ENCODE measurements at places on chromosomes 12 and 14.

DNA sequence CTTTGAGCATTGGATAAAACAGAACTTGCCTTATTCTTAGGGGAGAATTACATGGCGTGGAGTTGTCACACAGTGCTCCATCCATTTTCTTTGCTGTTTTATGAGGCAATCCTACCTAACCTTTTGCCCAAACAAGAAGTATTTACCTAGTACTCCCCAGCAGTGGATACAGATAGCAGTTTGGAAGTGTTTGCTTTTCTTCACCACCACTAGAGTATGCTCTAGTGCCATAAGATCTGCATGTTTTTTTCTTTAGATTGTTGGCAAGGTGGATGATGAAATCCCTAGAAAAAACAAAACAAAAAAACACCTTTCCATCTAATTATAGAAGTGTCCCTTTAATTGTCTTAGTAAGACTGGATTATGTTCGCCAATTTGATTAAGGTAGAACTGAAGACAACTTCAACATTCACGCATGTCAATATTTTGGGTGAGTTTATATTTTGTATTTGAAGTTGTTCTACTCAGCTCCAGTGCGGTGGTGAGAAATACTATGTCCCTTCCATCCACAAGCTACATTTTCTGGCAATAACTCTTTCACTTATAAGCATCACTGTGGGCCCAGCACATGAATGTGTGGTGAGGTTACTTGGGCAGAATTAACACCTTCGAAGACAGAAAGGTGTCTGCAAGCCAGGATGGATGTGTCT lies 23.6 kb upstream of the TMEM260 start:
- DNase-seq: no peak

- no peak for DNase-seq
Measured at GRCh38 chr14:49997991-49998390, 105.1 kb downstream of the ARF6 start.

GRCh38 chr14:104023325-104024055 lies 62.0 kb upstream of the ASPG start:
- no peak for DNase-seq

DNA sequence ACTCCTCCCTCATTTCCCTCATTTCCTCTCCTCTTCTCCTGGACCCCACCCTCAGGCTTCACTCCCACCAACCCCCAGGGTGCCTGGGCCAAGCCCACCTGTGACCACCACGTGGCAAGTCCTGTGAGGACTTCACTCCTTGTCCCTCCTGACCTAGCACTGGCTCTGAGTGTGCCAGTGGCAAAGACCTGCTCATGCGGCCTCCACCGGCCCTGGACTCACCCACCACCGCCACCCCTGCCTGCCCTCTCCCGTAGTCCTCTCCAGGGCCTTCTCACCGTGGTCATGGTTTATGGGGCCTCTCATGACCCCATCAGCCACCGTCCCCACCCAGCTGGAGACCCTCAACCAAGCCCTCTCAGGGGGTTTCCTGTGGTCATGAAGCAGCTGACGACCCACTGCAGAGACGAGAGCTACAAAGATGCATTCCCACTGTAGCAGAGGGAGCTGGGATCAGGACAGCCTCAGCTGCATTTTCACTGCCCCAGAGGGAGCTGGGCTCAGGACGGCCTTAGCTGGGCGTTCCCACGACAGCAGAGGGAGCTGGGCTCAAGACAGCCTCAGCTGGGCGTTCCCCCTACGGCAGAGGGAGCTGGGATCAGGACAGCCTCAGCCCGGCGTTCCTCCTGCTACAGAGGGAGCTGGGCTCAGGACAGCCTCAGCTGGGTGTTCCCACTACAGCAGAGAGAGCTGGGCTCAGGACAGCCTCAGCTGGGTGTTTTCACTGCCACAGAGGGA lies 3.2 kb upstream of the C14orf180 start:
- no peak for DNase-seq

DNA sequence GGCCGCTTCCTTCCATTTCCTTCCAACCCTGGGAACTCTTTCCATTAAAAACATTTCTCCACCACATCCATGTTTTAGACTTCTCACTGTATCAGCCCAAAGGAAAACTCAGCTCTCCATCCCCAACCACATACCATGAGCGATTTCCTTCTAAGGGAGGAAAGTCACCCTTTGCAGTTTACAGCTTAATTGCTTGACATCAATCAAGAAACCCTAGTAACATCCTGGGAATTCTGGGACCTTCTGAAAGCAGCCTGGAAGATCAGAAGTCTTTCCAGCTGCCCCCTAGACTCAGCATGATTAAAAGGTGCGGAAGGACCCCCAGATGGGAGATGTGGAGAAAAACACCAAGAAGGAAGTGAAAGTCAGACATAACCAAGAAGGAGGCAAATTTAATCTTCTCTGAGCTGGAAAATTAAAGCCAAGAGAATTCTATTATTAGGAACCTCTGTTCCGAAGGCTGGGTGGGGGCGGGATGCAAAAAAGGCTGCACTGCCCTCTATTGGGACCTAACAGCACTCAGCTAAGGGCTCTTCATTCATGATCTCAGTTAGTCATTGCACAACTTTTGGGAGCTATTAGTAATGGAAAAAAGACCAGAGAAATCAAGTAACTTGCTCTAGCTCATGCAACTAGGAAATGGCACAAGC lies 73.3 kb upstream of the PLXNC1 start:
- no peak for DNase-seq

- no peak for DNase-seq
Measured at GRCh38 chr12:47387994-47388393, 308.2 kb upstream of the AMIGO2 start.

GRCh38 chr12:67068204-67068731 lies 200.9 kb upstream of the CAND1 start:
- DNase-seq: no peak

DNA sequence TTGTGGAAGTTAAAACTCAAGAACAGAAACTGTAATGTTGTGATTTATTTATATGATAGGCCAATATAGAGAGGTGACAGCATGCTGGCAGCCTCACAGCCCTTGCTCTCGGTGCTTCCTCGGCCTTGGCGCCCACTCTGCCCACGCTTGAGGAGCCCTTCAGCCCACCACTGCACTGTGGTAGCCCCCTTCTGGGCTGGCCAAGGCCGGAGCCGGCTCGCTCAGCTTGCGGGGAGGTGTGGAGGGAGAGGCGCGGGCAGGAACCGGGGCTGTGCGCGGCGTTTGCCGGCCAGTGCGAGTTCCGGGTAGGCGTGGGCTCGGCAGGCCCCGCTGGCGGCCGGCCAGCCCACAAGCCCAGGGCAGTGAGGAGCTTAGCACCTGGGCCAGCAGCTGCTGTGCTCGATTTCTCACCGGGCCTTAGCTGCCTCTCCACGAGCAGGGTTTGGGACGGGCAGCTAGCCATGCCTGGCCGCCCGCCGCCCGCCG lies 65.8 kb upstream of the SLC8A3 start:
- DNase-seq: no peak

- no peak for DNase-seq
Measured at GRCh38 chr14:61308198-61308597, 13.2 kb upstream of the PRKCH start.

DNA sequence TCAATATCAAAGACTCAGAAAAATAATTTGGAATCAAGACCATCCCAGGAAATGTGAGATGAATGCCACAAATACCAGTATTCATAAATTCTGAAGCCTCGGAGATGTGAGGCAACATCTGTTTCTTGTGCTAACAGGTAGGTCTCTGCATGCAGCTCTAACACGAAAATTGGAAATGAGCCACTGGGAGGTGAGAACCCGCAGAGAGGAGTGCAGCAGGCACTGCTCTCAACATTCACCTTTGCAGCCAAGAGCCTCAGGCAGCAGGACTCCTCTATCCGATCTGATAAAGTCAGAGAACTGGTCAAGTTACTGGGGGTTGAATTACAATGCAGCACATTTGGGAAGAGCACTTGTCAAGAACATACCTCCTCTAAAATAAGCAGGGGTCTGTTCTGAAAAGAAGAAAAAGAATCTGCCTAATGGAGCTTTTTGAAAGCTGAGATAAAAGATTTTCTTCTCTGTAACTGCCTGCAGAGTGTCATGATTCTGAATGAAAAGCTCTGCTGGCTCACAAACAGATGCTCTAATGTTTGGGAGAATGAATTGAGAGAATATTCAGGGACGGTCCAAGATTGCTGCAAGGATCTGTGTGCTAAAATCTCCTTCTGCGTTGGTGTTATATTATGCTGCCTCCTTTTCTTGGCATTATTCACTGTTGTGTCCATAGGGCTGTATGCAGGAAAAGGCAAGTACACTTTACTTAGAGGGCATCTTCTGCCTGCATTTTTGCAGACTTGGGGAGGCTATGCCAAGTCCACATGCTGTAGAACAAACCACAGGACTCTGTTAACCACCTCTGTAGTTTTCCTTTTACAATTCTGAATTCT lies 209.6 kb upstream of the KRR1 start:
- no peak for DNase-seq

GRCh38 chr12:32559434-32559833 lies 119.7 kb upstream of the DNM1L start:
- no peak for DNase-seq

GRCh38 chr14:99907761-99908652 lies 114.8 kb downstream of the EML1 start:
- DNase-seq: no peak

GRCh38 chr12:111437816-111438454 lies 32.2 kb downstream of the SH2B3 start:
- DNase-seq: no peak
